ENCODE measurements at places on chromosomes 11 and 22. TPM values are rescaled to one million over a fixed set of nuclear protein-coding genes. Genes with fewer than 3 reads are reported as not detected.
A peak's percentile ranks its signal among the peaks of the same experiment; 100 is the strongest.

FOLR2 gene
- not detected for total RNA-seq

FBLN1 gene
- 238 TPM for total RNA-seq

RTL10 gene
- total RNA-seq, result 20.3 TPM

OR52N4 gene
- not detected for total RNA-seq

HTATIP2 gene
- total RNA-seq, result 18.1 TPM

CDON gene
- 25.2 TPM for total RNA-seq

CELSR1 gene
- total RNA-seq, result 7.7 TPM

IGSF9B gene
- 6.6 TPM for total RNA-seq

CRYBB2 gene
- 1.9 TPM for total RNA-seq

DNA sequence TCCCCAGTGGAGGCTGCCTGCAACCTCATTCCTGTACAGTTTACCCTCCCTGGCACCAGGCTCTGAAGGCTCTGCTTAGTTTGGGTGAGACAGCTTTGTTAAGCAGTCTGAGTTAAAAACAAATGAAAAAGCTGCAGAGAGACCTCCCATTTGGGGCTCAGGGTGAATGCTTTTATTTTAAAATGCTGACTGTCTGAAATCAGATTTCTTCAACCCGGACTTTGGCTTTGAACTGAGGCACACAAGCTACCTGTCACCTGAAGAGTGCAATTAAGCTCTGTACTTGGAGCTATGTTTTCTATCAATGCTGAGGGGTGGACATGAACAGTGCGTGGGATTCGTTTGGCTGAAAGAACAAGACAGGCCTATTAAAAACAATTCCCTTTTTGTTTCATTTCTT lies 217.5 kb upstream of the SORL1-AS1 start:
- H3K27me3 ChIP-seq, result no peaks in the 10 kb centered on the region
- no peak overlapping the region for H3K27ac ChIP-seq
- peaks cover 14% of the 10 kb centered on the region for H3K4me1 ChIP-seq

DNA sequence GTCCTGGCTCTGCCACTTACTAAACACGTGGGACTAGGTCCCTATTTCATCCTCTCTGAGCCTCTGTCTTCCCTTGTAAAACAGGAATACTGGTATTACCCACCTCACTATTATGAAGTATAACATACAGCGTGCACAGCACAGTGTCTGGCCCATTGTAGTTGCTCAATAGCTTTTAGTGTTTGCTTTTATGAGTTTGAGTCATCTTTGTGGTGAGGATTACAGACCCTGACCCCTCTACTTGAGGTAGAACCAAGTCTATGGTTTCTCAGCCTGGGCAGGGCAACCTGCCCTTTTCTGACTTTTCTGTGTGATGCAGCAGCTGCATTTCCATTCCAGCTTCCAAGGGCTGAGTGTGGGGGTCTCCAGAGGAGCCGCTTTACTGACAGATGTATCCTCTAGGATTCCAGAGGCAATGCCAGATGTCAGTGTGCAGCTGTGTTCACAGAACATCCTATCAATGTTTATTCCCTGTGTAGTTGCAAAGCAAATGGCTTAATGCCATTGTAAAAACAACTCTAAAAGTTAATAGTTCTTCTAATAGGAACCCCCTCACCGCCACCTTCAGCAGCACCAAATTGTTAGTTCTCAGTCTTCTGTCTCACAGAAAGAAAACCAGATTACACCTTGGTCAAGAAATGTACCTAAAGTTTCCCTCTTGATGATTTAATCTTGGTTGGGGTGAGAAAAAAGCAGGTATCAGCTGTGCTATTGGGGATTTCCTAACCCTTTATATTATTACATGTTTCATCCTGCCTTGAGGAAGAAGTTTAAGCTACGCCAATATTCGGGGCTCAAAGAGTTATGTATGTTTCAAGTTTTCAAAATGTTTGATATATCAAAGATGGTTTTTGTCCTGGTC lies 16.8 kb downstream of the PRR5L start:
- H3K27me3 ChIP-seq, result peaks cover 8% of the 10 kb centered on the region
- peaks cover 4% of the 10 kb centered on the region for H3K36me3 ChIP-seq
- H3K27ac ChIP-seq, result no peak overlapping the region
- H3K4me1 ChIP-seq, result peaks cover 20% of the 10 kb centered on the region
- no peak overlapping the region for H3K4me3 ChIP-seq
- DNase-seq, result no peak

DNA sequence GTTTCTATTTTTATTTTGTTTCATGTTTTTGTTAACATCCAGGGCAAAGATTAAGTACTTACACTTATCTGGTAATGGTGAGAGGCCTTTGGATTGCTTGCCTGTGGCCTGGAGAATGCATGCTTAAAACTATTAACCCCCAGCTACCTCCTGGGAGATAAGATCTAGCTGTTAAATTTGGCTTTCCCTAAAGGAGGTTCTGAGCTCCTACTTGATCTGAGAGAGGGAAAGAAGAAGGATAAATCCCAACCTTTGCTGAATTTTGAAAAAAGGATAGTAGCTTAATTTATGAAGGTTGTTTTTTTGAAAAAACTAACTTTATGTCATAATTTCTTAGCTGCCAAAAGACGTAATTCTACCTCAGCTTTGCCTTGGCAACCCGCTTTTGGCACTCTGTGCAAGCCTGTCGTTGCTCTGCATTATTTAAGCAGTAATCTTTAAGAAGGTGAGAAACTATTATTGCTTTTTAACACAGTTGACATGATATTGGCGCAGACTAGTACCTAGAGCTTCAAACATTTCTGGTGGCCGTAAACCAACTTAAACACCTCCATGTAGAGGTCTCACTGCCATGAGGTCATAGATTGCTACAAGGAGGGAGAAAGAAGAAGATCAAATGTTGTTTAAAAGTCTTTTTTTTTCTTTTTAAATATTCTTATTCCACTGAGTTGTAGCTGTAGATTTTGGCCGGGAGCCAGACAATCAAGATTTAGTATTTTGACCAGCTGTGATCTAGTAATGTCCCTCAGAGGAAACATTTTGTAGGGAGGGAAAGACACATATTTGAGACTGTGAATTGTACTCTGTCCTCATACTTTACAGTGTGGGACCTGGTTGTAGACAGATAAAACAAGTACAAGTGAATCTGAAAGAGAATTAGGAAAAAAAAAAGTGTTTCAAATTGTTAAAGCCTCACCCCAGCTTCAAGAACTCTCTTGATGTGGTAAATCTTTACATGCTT lies 74.4 kb downstream of the WNT11 start:
- no peak for DNase-seq
- H3K27ac ChIP-seq, result no peak overlapping the region
- H3K27me3 ChIP-seq, result peaks cover 4% of the 10 kb centered on the region
- no peak overlapping the region for H3K4me3 ChIP-seq
- peaks cover 18% of the 10 kb centered on the region for H3K4me1 ChIP-seq
- H3K36me3 ChIP-seq, result peaks cover 2% of the 10 kb centered on the region

DNA sequence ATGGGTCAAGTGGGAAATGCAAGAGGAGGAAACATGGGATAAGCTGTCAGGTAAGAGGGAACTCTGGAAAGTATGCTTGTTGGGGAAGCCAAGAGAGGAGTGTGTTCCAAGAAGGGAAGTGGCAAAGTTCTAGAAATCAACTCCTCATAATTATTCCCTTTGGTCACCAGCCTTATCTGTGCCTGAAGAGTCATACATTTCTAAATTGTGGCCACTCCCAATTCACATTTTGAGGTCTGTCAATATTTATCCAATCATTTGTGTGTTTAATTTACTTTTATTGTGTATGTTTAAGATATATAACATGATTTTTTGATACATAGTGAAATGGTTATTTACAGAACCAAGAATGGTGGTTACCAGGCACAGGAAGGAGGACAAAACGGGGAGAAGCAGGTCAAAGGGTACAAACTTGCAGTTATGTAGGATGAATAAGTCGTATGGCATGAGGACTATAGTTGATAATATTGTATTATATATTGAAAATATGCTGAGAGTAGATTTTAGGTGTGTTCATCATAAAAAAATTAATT lies 131.7 kb downstream of the GRIA4 start:
- no peaks in the 10 kb centered on the region for H3K4me1 ChIP-seq
- H3K36me3 ChIP-seq, result no peaks in the 10 kb centered on the region
- no peak for DNase-seq
- H3K27ac ChIP-seq, result no peak overlapping the region
- H3K4me3 ChIP-seq, result no peak overlapping the region

DNA sequence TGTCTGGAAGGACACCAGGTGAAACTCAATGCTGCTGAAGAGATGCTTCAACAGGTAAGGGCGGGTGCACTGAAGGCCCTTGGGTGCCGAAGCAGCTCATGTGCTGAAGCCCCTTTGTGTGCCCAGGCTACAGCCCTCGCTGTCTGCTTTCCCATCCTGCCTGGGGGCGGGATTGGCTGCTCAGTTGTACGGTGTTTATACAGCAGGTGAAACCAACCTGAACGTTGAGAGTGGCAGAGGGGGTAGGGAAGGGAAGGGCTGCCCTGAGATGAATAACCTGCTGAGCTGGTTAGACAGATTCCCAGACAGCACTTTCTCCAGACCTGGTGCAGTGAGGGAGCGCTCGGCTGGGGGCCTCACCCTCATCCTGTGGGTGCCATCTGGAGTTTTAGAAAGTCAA lies 75.7 kb downstream of the CYB5R2 start:
- H3K27me3 ChIP-seq, result peaks cover 4% of the 10 kb centered on the region
- H3K27ac ChIP-seq, result no peak overlapping the region
- no peak for DNase-seq
- H3K4me1 ChIP-seq, result peaks cover 22% of the 10 kb centered on the region
- H3K36me3 ChIP-seq, result no peaks in the 10 kb centered on the region
- H3K4me3 ChIP-seq, result no peak overlapping the region

GRCh38 chr11:69978841-69979614 lies 99.1 kb upstream of the ANO1 start:
- no peak overlapping the region for H3K4me3 ChIP-seq
- no peak for DNase-seq
- no peaks in the 10 kb centered on the region for H3K36me3 ChIP-seq
- no peak overlapping the region for H3K27ac ChIP-seq

DNA sequence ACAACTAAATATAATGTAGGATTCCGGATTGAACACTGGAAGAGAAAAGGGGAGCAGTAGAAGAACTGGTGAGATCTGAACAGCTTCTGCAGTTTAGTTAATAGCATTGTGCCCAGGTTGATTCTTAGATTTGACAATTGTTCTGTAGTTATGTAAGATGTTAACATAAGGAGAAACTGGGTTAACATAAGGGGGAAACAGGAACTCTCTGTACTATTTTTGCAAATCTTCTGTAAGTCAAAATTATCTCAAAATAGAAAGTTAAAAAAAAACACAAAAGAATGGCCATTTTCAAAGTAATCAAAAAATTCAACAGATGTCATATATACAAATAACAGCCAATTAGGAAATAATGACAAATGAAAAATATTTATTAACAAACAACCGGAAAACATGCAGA lies 18.7 kb upstream of the LRP5 start:
- no peak overlapping the region for H3K27ac ChIP-seq
- DNase-seq, result no peak
- peaks cover 4% of the 10 kb centered on the region for H3K27me3 ChIP-seq
- H3K36me3 ChIP-seq, result no peaks in the 10 kb centered on the region

DNA sequence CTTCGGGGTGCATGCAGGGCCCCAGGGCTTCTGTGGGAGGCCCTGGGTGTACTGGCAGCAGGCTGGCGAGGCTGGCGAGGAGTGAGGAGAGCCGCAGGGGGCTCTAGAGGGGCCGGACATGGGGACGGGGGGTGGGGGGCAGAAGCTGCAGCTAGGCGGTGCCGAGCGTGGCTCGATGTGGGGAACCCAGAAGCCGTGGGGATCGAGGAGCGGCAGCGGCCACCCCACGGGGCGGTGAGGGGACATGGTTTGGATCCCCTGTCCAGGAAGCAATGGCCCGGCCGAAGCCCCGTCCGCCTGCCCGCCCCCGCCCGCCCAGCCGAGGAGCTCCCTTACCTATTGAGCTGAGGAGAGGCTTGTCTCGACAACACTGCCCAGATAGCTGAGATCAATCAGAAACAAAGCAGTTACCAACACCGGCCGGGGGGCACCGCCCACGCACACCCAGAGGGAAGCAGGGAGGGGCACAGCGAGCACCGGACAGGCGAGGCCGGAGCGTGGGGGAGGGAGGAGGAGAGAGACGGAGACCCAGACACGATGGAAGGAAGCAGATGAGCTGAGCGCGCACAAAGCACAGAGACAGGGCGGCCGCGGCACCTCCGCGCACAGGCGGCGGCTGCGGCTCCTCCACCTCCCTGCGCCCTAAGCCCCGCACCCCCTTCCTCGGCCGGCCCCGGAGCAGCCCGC lies 38.7 kb downstream of the IGSF9B start:
- H3K4me3 ChIP-seq, result no peak overlapping the region
- peaks cover 6% of the 10 kb centered on the region for H3K27me3 ChIP-seq
- H3K36me3 ChIP-seq, result peaks cover 4% of the 10 kb centered on the region
- H3K4me1 ChIP-seq, result peaks cover 6% of the 10 kb centered on the region
- no peak overlapping the region for H3K27ac ChIP-seq
- DNase-seq, result peak; percentile 35

DNA sequence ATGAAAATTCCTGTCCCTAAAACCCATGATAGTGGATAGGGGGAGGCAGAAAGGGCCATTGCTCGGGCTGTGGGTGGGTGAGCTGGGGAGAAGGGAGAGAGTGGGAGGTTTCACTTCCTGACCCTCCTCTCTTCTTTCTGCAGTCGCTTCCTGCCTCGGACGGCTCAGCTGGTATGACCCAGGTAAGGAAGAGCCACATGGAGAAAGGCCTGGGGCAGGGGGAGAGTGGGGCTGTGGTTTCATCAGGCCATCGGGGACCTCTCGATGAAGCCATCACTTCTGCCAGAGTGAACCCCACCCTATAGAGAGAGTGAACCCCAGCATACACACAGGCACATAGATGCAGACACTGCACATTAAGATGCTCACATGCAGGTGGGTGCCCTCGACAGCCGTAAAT lies 12.6 kb downstream of the CD5 start:
- H3K4me3 ChIP-seq, result no peak overlapping the region
- no peak overlapping the region for H3K27ac ChIP-seq
- H3K36me3 ChIP-seq, result no peaks in the 10 kb centered on the region

- DNase-seq, result no peak
- peaks cover 11% of the 10 kb centered on the region for H3K27me3 ChIP-seq
- H3K4me3 ChIP-seq, result no peak overlapping the region
- no peaks in the 10 kb centered on the region for H3K36me3 ChIP-seq
Observed at GRCh38 chr11:134369656-134370525, 38.1 kb downstream of the GLB1L2 start.

DNA sequence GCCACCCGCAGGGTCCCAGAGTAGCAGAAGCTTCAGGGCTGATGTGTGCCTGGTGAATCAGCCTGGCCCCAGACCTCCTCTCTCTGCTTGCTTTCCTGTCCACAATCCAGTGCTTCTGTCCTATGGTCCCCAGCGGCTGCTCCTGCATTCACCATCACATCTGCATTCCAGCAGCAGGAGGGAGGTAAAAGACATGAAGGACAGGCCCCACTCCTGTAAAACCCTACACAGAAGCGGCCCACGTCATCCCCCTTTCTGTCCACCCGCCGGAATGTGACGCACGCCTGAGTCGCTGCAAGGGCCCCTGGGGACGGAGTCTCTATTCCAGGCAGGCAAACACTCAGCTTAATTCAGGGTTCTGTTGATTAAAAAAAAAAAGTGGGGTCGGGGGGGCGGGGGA lies 58.3 kb downstream of the CDKN1C start:
- H3K27ac ChIP-seq, result no peak overlapping the region
- H3K27me3 ChIP-seq, result peaks cover 18% of the 10 kb centered on the region
- DNase-seq, result no peak
- H3K4me3 ChIP-seq, result no peak overlapping the region

All from endothelial cell (in vitro differentiated cells).